Activated CD4-positive, alpha-beta T cell treated with anti-CD3 and anti-CD28 coated beads for 24 hours (primary cell): ENCODE measurements at places on chromosomes 6 and 20.

- DNase-seq = no peak
Measured at GRCh38 chr6:12148841-12149240, 136.7 kb downstream of the HIVEP1 start.

DNA sequence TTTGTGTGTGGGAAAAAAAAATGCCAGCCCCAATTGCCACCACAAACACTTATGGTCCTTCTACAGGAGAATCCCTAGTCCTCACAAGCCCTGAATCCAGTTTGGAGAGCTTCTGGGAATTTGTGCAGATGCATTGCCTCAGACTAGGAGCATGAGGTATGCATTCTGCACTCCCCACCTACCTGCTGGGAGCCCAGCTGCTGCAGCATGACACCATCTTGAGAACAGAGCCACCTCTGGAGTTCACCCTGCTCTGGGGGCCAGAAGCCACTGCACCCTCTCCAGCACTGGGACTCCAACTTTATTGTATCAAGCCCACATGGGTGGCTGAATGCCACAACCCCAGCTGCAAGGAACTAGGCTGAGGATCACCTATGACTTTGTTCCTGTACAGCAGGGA, 568.5 kb upstream of the ID4 start:
- no peak for DNase-seq

GRCh38 chr6:146103416-146104072, 74.7 kb downstream of the GRM1 start:
- DNase-seq = no peak

DNA sequence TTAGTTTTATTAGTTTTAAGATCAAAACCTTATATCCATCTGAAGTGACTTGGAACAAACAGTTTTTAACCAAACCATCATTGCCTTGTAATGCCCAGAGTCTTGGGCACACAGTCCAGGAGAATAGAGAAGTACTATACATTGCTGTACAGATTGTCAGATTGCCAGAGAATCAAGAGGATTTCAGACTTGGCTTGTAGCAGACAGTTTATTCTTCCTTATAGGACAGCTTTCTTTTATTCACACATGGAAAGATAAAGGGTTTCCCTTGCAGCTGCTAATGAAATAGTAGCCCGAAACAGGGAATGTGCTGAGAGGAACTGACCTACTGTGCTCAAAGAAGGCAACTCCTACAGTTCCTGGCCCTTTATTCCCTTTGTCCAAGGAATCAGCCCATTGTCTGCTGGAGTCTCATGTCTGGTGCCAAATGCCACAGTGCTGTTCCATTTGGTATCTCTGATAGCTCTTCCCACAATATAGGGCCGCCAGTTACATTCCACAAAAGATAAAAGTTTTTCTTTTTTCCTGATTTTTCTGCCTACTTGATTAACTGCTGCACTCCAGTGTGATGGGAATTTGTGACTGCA, 30.6 kb downstream of the DCBLD1 start:
- DNase-seq = no peak

DNA sequence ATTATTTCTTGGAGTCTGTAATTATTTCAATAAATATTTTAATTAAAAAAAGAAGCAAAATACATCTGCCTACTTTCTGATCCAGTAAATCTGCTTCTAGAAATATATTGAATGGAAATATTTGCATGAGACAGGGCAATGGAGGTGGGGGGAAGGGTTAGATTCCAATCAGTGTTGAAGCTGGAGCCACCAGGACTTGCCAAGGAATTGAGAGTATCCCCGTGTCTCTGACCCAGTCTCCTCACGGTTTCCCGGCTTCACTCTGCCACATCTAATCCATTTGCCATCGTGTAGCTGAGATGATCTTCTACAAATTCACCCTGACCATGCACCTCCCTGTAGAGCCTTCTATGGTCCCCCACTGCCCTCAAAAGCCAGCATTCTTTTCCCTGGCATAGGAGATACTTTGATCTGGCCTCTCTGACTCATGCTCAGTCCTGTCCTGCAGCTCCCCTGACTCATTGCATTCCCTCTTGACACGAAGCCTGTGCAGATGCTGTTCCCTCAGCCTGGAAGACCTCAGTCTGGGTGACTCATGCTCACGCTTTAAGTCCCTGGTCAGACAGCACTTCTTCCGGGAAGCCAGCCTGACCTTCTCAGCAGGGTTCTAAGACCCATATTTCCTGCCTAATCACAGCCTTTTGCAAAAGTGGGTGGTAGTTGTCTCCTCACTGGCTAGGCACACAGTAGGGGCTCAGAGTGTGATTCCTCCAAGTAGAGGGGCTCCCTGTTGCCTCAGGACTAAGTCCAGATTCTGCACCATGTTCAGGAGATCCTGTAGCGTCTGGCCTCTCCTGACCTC, 23.0 kb upstream of the FKBP1A start:
- no peak for DNase-seq

DNA sequence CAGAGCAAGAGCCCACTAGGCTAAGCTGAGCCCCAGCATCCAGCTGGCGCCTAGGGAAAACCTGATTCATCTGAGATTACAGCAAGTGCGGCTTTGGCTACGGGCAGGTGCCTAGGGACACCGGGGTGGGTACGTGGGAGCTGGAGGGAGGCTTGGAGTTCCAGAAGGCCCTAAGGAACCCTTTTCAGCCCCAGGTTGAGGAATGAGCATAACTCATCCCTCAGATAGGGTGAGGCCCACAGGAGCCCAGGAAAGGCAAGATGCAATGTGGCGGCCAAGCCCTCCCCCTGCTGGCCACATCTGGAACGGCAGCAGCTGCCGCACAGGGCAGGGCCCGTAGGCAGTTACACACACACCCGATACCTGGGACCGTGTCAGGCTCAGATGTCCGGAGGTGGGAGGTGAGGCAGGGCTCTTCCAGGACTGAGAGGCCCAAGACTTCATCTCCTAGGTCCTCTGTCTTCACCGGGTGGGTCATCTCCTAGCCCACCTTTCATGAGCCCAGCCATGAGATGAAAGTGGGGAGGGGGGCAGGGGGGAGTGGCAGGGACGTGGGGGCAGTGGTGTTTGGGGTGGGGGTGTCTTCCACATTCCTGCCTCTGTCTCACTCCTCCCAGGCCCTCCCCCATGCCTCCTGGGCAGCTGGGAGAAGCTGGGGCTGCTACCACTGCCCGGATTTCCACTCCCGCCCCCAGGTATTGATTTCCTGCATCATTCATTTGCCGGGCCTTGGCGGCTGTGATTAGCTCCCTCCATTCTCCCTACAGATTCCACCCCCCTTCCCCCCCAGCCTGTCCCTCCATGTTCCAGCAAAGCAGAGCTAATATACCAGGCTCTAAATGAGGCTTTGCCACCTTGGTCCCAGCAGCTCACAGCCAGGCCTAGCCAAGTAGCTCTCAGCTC, 5.5 kb downstream of the MDGA1 start:
- peak; percentile 69 for DNase-seq

GRCh38 chr6:122798099-122798641, 9.1 kb downstream of the SMPDL3A start:
- DNase-seq = no peak

- DNase-seq = no peak
Measured at GRCh38 chr20:2476742-2477615, 6.4 kb upstream of the SNRPB start.

DNA sequence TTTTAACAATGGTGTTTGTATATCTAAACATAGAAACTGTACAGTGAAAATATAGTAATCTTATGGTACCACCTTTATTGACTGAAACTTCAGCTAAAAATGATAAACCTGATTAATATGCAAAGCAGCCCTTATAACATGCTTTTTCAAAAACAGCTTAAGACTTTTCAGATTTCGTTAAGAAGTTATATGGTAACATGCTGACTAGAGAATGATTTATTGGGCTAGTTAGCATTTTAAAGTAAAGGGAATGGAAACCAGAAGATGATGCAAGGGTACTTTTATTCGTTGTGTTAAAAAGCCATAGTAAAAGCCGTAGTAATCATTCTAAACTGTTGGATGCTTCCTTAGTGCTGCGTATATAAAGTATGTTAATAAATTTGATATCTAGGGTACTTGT, 50.5 kb downstream of the CBFA2T2 start:
- no peak for DNase-seq

DNA sequence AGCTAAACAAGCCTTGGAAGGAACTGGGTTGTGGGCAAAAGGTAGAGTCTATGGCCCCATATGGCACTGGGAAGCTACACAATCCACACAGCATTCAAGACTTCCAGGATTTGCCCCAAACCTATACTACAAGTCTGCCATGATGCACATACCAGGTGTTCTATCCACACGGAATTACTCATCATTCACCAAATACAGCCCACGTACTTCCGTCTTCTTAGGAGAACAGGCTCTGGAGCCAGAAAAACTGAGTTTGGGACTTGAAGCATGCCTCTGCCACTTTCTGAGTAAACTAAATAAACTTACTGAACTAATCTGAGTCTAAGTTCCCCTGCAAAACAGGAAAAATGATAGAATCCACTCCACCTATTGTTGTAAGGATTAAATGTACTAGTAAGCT, 28.6 kb downstream of the RIMS4 start:
- DNase-seq = no peak

GRCh38 chr6:43883847-43884651, 114.0 kb downstream of the VEGFA start:
- no peak for DNase-seq

DNA sequence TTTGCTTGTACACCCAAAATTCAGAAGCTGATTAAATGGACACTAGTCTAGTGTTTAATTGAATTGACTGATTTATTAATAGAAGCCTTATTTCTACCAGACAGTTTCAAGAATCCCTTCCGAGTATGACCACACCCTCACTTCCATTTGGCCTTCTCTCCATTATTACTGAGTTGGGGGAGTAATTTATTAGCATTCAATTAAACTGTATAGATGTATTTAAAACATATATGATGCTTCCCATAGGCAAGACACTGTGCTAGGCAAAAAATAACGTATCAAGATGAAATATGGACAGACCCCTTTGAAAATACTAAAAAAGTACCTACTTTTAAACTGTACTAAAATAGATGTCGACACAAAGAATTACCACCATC, 112.9 kb upstream of the PHACTR1 start:
- no peak for DNase-seq

- DNase-seq = peak; percentile 52
Measured at GRCh38 chr20:45933266-45934045, 1.0 kb upstream of the PCIF1 start.

GRCh38 chr20:25073544-25073943, 8.4 kb downstream of the VSX1 start:
- no peak for DNase-seq
